ENCODE measurements at places on chromosomes 3 and 15.

- DNase-seq: no peak
These were observed 96.0 kb upstream of the MYZAP start for GRCh38 chr15:57495554-57496165.

- peak; percentile 67 for DNase-seq
These were observed 22.6 kb upstream of the C3orf70 start for GRCh38 chr3:185175370-185175987.

DNA sequence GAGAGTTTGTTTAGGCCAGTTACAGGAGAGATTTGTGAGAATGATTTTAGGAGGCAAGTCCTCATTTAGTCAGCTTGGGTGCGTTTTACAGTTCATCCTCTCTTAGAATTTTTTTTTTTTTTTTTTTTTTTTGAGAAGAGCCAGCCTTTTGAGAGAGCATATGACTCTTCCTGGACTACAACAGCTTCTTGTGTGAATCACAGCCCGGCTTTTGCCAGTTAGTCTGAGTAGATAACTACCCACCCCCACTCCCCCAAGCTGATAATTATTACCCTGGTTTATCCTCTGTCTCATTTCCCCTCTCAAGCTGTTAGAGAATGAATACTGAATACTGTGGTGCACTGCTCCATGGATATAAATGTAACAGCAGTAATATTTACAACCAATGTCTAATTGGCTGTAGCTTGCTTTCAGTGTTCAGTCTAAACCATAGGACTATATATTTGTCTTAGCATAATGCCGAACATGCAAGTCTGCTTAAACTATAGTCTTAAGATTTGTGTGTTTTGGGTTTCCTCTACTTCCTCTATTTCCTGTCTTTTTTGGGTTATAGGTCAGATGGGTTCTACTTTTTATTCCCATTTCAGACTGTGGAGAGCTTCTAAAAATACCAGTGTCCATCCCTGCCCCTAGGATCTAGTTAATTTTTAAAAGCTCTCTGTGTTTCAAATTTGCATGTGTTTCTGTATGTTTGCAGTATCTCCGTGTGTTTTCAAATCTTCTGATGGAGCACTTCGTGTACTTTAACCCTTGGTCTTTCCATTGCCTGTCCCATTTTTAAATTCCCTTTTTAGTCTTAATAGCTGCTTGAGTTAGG lies 8.0 kb downstream of the CHD2 start:
- DNase-seq: no peak

DNA sequence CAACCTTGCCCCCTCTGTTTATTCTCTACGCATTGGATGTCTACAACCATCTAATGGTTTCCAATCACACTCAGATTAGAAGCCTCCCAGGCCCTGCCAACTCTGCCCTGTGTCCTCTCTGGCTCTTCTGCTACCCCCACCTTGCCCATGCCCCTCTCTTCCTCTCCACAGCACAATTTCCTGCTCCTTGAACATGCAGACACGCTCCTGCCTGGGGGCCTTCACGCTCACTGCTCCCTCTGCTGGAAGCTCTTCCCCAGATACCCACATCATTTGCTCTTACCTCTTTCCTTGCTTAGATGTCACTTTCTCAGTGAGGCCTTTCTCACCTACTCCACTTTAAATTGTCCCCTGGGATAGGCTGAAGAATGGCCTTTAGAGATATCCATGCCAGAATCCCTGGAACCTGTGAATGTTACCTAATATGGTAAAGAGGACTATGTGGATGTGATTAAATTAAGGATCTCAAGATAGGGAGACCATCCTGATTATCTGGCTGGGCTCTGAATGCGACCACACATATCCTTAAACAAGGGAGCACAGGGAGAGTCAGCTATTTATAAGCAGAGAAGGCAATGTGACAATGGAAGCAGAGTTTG lies 9.9 kb downstream of the KY start:
- peak; percentile 68 for DNase-seq

GRCh38 chr3:71902258-71903111 lies 117.5 kb upstream of the PROK2 start:
- DNase-seq: no peak

GRCh38 chr3:16173283-16174025 lies 1.0 kb upstream of the GALNT15 start:
- DNase-seq: no peak

GRCh38 chr3:105505170-105505569 lies 138.5 kb downstream of the ALCAM start:
- no peak for DNase-seq

GRCh38 chr3:37653466-37653865 lies 208.2 kb upstream of the CTDSPL start:
- DNase-seq: no peak
